Dorsolateral prefrontal cortex (tissue), 122 donors: ENCODE measurements at places on chromosomes 4 and X.

DNA sequence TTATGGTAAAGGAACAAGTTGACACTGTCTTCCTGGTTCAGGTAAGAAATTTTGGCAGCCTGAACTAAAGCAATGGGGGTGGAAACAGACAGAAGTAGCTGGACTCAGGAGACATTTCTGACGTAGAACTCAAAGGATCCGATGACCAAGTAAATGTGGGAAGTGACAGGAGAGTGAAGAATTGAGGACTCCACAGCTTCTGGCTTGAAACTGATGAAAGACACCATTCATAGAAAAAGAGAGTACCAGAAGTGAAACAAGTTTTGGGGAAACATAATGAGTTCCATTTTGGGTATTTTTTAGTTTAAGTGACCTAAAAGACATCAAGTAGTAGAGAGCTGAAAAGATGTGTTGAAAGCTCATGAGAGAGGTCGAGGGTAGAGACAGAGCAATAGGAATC, 5.7 kb downstream of the FAM120C start:
- DNase-seq: no peak

- peak; percentile 17 for DNase-seq
These were observed 26.0 kb downstream of the ARL13A start for GRCh38 chrX:100995469-100995868.

DNA sequence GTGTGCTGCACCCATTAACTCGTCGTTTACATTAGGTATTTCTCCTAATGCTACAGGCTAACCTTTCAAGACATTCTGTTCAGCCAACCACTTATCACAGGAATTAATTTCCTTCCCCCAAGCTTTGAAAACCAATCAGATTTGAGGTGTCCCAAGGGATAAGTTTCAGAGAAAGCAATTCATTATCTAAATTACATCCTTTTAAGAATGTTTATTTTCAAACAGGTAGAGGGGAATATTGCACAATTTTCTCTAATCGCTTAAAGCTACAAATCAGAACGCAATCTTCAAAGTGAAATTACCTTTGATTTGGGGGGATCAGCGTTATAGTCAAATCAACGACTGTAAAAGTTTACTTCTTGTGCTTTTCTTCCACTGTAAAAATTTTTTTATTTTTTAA, 1.6 kb downstream of the CLOCK start:
- no peak for DNase-seq

DNA sequence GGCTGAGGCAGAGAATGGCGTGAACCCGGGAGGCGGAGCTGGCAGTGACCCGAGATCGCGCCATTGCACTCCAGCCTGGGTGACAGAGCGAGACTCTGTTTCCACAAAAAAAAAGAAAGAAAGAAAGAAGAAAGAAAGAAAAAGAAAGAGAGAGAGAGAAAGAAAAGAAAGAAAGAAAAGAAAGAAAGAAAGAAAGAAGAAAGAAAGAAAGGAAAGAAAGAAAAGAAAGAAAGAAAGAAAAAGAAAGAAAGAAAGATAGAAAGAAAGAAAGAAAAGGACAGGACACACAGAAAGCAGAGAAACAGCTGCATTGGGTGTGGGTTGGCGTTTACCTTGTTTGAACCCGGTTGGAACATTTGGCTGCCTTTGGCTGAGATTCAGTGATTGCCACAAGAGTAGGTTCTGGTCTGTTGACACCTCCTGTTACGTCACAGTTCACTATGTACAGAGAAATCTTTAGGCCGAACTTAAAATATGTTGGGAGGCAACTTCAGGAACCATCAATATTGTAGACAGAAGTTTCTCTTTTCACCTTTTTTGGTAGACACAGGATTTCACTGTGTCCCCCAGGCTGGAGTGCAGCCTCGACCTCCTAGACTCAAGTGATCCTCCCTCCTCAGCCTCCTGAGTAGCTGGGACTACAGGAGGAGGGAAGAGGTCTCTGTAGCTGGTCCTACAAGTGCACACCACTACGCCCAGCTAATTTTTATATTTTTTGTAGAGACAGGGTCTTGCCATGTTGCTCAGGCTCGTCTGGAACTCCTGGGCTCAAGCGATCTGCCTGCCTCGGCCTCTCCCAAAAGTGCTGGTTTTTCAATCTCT, 16.3 kb upstream of the PLCXD1 start:
- no peak for DNase-seq

- no peak for DNase-seq
These were observed 29.2 kb downstream of the ARSJ start for GRCh38 chr4:113950207-113950606.

DNA sequence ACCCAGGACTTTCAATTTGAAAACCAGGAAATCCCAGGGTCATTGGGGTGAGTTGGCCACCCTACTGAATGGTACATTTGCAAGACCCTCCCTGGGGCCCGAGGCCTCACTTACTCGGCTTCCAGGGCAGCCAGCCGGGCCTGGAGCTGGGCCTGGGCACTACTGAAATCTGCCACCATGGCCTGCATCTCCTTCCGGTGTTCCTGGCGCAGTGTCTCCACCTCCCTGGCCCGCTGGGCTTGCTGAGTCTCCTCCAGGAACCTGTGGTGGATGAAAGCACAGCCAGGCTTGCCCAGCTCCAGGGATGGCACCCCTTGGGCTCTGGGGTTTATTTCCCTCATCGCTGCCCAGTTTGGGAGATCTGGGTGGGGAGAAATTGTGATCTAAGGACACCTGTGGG, 24.7 kb downstream of the MED28 start:
- no peak for DNase-seq

GRCh38 chrX:68571610-68572311, 72.9 kb downstream of the YIPF6 start:
- no peak for DNase-seq

GRCh38 chr4:176259330-176260090, 9.5 kb downstream of the ASB5 start:
- DNase-seq: no peak

GRCh38 chr4:70841951-70842350, 2.3 kb upstream of the GRSF1 start:
- no peak for DNase-seq

- DNase-seq: no peak
These were observed 19.3 kb downstream of the TEC start for GRCh38 chr4:48250343-48250742.

- DNase-seq: no peak
These were observed 414.9 kb downstream of the CENPC start for GRCh38 chr4:67130411-67130810.

GRCh38 chr4:156495836-156496235, 475.8 kb downstream of the PDGFC start:
- no peak for DNase-seq

DNA sequence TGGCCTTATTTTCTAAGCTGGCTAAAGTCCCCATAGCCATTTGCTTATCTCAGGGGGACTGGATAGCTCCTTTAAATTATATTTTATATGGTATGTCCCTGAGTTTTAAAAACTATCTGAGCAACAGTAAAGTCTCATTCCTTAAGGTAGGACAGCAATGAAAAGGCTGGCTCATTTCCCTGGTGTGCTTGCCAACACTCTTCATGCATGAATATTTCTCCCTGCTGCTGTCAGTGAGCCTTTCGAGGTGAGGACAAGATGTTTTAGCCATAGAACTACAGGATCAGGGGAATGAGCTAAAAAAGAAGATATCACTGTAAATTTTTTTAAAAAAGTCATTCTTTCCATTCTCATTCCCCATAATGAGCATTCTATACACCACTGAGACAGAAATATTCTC, 427.3 kb upstream of the FAM241A start:
- DNase-seq: no peak

DNA sequence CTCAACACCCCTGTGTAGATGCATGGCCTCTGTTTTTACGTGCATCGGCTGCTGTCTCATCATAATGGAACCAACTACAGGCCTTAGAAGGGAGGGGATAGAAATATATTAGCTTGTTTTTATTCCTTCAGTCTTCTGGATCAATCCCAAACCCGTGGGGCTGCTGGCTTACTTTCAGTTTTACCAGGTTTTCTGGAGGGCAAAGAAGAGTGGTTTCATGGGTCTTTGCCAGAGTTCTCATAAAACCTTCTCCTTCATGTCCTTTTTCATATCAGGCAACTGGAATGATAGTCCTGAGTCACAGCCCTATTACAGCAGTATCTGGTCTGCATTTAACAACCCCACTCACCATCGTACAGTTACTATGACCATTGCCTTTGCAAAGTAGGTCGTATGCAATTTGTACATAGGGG, 34.6 kb downstream of the PPP2R2C start:
- DNase-seq: no peak

- no peak for DNase-seq
These were observed 37.0 kb upstream of the ATP6AP2 start for GRCh38 chrX:40543661-40544328.

DNA sequence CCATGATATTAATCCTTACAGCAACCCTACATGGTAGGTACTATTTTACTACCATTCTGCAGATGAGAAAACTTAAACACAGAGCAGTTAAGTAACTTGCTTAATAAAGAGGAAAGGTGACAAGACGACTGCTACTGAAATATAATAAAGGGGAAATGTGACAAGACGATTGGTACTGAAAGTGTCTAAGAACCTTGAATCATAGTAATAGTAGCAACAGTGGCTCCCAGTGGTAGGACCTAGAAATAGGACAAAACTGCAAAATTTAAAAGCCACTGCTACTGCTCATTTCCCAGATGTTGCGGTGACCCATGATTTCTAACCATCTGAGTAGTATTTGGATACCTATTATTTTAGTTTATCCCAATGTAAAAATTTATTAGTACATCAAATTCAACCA, 89.5 kb downstream of the TASL start:
- no peak for DNase-seq

DNA sequence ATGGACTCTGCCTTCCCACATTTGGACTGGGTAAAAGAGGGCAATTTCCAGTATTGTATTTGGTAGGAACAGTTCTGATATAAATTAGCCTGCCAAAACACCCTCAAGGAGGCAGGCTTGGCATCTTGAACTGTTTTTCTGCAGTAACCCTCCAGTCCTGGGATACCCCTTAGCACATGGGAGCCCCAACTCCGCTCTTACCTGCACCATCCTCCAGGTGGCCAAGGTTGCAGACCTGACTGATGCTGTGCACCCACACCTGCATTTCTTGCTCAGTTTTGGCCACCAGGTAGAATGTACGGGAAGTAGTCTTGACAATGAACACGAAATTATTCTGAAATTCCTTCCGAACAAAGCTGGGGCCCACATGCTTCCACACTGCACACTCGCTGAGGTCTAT, 35.1 kb downstream of the GAB3 start:
- no peak for DNase-seq

DNA sequence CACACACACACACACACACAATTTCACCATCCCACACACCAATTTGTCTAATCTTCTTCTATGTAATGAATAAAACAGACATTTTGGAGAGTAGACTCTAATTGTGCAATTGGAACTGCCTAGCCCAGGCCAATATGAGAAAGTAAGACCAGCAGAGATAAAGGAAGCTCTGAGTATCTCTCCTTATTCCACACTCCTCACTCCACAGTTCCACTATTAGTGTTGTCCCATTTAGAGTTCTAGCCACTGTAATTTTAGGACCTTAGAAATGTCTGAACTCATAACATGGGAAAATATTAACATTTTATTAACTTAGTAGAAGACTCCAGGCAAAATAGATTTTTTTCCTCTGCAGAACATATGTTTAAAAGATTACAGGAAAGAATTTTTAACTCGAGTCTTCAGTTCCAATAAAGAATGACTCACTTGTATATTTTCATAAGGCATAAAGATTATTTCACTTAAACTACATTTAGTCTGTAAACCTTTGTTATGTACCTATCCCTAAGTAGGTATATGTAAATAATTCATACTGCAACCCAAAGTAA, 297.6 kb upstream of the INTU start:
- no peak for DNase-seq

- no peak for DNase-seq
These were observed 15.6 kb downstream of the LAMTOR3 start for GRCh38 chr4:99878604-99879003.

GRCh38 chrX:1086444-1087409, 125.7 kb downstream of the CRLF2 start:
- no peak for DNase-seq

DNA sequence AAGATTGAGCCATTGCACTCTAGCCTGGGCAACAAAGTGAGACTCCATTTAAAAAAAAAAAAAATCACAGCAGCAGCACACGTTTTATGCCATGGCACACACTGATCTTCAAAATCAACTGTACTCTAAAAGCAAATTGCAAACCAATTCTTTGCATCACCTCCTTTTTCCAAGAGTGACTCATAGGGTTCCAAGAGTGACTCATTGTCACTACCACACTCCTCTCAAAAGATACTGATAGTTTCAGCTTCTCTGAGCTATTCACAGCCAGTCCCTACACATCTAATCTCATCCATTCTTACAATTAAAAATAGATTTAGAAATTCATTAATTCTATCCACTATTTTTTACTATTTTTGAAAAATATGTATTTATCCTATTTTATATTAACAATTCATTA, 1494.9 kb upstream of the AGA start:
- DNase-seq: no peak

DNA sequence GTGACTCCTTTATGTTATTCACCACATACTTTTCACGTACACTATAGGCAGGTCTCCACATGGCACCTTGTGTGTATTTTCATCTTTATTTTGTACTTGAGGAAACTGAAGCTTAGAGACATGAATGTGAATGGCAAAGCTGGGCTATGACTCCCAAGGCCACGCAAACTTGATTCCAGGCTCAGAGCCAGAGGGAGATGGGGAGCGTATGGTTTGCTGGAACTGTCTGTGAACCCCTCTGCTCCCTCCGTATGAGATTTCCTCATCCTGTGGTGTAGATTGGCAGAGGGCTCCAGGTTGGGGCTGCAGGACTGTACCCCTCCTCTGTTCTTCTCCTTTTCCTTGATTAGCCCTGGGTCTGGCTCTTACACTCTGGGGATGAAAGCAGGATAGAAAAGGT, 16.1 kb upstream of the STARD8 start:
- DNase-seq: no peak

- DNase-seq: no peak
These were observed 44.0 kb upstream of the LDB2 start for GRCh38 chr4:16942491-16942890.

GRCh38 chrX:49042581-49043219, 457 bp downstream of the TFE3 start:
- DNase-seq: no peak

DNA sequence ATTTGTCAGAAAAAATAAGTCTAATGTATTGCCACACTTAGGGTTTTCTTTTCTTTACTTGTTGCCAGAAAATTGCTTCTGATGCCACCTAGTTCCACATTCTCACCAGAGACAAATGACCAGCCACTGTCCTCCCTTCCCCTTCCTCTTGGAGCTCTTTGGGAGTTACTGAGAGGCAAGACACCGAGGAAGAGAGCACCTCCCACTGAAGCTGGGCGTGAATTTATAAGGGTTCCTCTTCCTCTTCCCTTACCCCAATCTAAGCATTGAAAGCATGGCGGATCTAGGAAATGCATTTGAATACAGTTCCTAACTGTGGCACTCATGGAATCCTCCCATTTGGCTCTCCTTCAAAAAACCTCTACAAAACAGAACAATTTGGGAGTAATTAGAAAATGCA, 30.0 kb downstream of the ANXA3 start:
- DNase-seq: no peak

DNA sequence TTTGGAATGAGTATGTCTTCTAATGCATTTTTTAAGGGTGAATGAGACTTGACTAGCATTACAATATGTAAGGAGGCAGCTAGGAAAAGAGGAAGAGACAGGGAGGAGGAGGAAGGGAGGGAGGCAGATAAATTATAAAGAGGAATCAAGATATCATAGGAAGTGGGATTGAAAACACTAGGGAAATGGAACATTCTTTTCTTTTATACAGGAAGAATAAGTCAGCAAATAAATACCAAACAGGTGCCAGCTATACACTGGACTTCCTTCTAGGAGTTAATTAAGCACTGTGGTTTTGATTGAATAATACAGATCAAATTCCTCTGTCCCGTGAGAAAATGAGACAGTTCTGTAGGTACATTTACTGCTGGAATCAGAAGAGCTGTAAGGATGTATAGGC, 78.6 kb downstream of the PACRGL start:
- no peak for DNase-seq
